DND-41 (cell line): ENCODE measurements at places on chromosomes 5 and 9.

GRCh38 chr9:133578524-133579441, 30.4 kb downstream of the FAM163B start:
- DNase-seq = no peak

DNA sequence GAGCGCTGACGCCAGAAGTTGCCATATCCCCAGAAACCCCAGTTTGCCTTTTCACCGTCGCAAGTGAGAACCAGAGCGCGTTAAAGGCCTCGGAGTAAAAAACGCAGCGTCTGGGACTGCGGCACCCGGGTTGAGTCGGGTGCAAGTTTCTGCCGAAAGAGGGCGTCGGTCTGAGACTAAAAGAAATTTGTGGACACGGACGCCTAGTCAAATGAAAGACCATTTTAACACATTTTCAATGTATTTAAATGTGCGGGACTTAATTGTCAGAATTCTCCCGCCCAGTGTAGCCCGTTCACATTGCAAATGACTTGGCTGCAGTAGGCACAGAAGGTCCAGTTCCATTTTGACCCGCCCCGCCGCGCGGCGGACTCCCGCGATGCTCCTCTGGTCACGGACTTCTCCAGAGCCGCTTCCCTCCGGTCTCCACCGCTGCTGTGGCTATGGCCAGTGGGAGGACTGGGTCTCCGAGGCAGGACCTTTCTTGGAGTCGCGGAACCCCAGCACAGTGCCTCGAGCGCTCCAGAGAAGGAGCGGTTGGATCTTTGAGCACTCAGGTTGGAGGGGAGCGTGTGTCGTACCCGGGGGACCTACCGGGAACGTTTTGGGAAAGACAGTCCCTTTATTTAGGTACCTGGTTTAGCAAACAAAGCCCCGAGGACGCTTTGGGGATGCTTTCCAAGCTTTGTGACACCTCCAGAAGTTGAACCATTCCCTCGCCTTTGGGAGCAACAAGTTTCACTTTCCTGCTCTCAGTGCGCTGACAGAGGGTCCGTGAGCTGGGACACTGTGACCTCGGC, 1.2 kb upstream of the NPR3 start:
- DNase-seq = no peak

DNA sequence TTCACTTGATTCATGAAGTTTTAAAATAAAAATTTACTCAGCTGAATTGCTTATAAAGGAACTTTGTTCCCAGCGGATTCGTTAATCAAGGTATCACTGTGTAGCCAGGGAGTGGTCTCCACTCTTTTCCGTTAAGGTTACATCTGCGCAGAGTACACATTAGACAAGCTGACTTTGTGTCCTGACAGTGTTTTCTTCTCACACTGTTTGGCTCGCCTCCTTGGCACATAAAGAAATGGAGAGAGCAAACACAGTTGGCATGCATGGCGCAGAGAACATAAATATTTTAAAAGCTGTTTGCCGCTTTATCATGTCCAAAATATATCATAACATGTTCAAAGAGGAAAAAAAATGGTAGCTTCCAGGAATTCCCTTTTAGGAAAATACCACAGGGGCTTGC, 153.2 kb downstream of the EDIL3 start:
- no peak for DNase-seq

DNA sequence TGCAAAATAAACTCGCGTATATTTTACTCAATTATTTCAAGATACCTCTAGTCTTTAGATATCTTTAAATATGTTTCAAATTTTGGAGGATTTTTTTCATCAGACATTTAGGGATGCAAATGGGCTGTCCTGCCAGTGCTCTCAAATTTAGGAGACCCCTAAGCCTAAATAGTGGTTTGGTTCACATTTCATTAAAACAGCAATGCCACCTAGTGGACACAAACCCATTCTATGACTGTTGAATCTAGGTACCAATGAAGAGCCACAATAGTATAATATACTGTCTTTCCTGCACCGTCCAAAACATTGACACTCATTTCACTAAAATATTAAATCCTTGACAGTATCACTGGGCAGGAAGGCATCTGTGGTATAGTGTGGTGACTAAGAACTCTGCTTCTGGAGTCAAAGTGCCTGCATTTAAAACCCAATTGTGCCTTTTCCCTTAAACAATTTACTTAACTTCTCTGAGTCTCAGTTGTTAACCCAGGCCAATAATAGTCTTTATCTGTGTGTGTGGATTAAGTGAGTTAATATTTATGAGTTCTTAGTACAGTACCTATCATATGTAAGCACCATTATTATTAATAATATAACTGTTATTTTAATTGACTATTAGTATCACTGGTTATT, 148.0 kb downstream of the RORB start:
- DNase-seq = peak; percentile 11

DNA sequence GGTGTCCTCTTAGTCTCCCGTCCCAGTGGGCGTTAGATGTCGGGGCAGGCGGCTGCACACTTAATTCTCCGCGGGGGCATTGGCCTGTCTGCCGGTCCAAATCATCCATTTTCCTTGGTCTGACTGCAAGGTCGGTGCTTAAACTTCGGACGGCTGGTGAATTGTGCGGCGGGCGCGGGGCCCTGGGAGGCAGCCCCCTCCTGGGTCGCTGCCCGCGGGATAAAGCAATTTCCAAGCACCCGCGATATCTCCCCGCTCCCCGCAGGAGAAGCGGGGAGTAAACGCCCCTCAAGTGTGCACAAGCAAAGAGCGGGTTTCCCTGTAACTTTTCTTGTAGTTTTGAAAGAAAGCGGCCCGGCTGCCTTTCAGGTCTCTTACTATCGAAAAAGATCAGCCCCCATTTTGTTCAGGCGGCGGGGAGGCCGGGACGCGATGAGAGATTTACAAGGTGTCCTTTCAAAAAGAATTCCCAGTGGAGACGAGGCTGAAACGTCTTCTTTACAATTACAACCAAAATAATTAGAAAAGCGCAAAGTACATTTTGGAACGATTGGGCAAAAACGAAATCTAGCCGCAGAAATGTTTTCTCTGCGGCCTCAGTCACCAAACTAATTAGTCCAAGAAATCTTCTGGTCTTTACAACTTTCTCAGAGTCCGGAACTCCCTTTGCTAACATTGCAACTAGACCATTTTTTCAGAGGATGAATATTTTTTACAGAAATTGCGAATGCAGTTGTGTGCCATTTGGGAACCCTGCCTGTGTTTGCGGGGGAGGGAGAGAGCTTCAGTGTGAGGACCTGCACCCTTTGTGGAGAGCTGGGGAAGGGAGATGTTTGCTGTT, 1.8 kb downstream of the IRX1 start:
- no peak for DNase-seq

- no peak for DNase-seq
Observed at GRCh38 chr9:27977931-27978330, 404.6 kb upstream of the C9orf72 start.

DNA sequence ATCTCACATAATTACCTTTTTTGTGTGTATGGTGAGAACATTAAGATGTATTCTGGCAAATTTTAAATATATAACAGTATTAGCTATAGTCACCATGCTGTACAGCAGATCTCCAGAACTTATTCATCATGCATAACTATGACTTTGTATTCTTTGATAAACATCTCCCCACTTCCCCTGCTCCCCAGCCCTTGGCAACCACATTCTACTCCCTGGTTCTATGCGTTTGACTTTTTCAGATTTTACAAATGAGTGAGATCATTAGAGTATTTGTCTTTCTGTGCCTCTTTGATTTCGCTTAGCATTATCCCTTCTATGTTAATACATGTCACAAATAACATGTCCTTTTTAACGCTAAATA, 49.4 kb downstream of the SMC2 start:
- DNase-seq = no peak

DNA sequence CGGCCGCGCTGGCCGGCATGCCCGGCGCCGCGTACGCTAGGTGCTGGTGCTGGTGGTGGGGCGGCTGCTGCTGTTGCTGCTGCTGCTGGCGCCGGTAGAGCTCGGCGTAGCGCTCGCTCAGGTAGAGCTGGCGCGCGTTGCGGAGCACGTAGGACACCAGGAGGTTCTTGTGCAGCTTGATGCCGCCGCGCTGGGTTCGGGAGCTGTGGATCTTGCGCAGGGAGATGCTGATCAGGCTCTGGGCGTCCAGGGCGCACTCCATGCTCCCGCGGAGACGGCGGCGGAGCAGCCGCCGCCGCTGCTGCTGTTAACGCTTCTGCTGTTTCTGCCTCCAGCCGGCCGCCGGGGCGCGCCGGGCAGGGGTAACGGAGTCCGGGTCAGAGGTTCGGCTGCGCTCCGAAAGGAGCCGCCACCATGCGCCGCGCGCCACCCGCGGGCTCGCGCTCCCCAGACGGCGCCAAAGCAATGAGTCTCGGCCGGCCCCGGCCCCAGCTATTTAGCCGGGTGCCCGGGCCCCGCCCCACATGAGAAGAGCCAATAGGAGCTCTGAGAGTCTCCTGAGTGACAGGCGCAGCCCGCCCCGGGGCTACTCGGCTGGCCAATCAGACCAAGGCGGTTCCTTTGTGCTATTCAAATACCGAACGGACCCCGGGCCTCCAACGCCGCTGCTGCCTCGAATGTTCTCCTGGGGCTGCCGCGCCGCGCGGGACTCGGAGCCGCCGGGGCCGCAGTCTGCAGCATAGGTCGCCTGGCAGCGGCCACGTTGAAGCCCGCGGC, at the start of gene IER5L:
Gene IER5L (minus strand): TSS at position 471 of the 777 bp plus-strand sequence. CDS start 209 bp downstream, at position 262.
- DNase-seq = peak; percentile 91

DNA sequence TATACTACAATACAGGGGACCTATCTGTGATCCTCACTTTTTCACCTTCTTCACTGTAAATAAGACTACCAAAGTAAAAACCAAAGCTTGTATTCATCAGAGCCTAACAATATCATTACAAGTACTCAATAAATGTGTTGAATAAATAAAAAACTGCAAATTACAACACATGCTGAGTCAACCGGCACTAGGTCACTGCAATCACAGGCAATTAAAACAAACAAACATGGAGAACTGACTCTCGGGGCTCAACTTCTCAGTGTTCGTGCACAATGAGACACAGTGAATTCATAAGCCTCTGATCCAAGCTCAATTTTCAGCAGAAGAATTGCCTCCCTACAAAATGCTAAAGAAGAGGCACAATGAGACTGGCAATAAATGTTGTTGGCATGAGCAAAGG, 69.2 kb downstream of the CDK5RAP2 start:
- no peak for DNase-seq

DNA sequence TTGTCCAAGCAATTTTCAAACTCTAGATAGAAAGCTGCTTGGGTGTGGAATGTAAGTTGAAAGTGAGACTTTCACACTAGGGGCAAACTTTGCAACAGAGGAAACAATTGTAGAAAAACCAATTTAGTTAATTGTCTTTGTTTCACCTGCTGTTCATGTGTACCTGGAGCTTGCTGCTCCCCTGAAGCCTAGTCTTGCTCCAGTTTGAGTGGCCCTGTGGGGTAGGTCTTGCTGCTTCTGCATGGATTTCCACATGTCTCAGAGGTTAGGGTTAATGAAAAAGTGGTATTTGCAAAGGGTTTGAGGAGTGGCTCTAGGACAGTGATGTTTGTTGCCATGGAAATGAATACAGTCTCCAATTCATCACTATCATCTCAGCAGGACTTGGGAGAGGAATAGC, 182.2 kb downstream of the FSTL4 start:
- no peak for DNase-seq

DNA sequence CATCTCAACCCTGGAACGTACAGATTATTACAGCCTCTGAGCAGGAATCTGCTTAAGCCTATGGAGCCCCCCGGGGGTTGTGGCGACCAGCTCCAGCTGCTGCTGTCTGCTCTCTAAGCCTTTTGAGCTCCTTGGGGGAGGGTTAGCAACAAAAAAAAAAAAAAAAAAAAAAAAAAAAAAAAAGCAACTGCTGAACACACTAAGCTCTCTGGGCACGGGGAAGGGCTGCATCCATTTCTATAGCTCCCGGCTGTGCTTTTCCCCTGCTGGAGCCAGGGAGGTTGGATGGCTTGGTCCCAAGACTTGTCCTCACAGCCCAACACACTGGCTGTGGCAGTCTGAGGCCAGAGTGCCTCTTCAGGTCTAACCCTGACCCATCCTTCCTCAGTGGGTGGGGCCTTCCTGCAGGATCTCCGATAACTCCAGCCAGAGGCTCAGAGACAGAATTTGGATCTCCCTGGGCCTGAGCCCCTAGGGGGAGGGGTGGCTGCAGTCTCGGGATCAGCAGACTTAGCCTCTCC, 82.1 kb downstream of the FBN2 start:
- DNase-seq = no peak

DNA sequence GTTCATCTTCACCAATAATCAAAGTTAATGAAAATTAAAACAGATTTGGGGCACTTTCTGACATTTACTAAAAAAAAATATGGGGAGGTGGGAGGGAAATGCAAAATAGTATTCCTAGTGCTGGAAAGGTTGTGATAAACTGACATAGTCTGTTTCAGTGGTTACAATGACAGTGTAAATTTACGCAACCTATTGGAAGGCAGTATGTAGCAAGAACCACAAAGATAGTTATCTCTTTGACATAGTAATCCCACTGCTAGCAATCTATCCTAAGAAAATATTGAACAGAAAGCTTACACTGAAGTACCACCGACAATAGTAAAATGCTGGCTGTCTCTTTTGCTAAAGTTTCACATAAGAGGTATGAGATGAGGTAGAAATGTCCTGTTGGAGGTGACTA, 15.1 kb upstream of the EPB41L4B start:
- no peak for DNase-seq

DNA sequence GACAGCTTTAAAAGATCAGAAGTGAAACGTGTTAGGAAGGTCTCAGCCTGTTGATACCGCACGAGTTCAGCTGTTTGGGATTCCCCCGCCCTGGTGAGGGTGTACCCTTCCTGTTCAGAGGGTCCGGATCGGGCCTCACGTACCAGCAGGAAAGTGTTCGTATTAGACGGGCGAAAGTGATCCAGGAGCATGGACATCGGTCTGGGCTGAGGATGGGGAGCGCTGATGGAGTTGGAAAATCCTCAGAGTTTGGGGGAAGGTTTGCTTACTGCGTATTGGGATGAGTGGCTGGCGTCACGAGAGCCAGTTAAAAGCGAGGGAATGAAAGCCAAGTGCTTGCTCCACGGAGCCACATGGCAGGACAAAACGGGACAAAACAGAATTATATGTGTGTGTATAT, 47.4 kb downstream of the IRX2 start:
- no peak for DNase-seq

DNA sequence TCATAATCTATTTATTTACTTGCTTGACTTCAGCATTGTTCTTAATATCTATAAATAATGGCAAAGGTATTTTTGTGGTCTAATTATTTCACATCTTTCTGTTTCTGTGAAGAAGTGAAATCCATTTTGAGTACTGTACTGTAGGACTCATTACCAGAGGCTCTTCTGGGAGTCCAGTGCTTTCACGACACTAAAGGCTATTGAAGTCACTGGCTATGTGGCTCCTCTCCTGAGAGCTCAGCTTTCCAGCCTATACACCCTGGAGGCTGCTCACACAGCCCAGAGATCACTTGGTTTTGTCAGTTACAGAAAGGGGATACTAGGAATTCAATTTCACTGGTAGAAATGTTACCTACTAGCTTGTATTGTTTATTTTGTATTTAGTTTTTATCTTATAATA, 547.3 kb downstream of the TAF11L14 start:
- no peak for DNase-seq

DNA sequence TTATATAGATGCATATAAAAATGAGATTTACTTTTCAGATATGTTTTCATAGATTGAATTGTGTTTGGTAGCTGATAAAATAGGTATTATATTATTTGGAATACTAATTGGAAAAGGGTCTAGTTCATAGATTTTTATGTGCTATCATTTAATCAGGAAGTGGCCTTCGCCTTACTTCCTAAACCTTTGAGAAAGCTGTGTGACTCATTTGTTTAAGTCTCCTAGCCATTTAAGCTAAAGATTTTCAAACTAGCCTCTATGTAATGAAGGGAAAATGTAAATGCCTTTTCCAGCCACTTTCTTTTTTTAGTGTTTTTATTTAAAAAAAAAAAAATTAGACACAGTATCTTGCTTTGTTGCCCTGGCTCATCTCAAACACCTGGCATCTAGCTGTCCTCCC, 97.5 kb downstream of the DMXL1 start:
- no peak for DNase-seq

- no peak for DNase-seq
Observed at GRCh38 chr5:25301836-25302235, 657.1 kb upstream of the CDH10 start.
